ENCODE measurements at places on chromosomes 6 and 20.
A peak's percentile ranks its signal among the peaks of the same experiment; 100 is the strongest.

DNA sequence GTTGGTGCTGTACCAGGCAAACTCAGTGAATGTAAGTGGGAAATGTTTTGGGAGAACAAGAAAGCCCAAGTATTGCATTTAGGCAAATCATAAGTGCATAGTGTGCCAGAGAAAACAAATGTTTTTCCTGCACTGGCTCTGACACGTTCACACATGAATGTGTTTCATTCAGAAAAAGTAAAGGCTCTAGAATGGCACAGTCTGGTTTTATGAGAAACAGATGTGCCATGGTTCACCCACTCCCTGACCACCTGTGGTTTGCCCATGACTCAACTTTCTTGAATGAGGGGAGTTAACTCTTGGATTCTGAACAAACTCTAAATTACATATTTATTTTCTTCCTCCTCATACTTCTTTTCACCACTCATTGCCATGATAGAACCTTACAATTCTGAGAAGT, 126.9 kb downstream of the KCNQ5 start:
- ATAC-seq: peak; percentile 81

DNA sequence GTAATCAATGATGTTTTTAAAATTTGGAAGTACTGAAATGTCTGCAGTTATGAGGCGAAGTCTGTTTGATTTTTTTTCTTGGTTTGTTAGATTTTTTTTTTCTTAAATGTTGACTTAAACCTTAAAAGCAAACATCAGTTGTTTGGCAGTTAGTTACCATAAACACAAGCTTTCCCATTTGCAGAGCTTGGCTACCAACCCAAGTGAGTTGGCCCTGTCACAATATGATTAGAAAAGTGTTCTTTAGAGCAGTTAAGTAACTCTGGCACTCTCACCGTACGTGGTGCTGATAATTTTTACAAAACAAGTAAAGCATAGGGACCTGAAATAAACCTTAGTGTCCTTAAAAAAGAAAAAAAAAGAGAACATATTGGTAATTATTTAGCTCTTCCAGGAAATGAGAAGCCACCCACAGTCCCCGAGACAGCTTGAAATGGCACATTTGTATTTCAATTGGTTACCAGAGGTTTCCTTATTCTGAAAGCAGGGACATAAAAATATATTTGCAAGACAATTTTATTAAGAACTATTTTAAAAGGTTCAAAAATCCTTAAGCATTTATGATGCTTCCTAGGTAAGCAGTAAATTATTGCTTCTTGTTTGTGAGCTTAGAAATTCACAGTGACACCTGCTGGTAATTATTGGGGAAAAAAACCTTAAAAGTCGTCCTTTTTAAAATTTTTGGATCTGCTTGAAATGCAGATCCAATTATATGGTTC, 3.9 kb downstream of the HEY2 start:
- ATAC-seq: no peak

DNA sequence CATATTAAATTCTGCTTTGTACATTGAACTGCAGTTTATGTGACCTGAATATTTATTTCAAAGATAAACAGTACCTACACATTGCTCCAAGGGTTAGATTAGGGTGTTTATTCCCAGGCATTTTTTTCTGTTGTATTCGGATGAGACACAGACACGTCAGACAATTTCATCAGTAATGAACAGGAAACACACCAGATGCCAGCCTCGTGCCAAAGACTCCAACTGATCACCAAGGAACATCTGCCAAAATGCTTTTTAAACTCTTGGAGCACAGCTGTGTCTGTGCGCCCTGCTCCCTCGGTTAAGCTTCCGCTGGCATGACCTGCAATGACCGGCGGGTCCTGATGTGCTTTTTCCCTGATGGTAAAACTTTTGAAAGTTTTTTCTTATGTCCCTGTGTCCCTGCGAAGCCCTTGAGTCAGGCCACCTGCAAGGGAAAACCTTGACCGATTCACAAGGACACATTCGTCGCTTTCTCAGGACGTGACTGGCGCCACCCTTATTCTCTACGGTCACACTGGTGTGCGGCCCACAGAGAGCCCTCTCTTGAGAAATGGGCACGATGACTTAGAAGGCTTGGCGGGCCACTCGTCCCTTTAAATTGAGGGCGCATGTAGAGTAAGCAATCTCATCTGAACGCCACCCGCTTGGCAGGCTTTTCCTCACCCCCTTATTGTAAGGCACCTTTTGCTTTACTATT, 173.9 kb downstream of the QKI start:
- peak; percentile 53 for ATAC-seq

DNA sequence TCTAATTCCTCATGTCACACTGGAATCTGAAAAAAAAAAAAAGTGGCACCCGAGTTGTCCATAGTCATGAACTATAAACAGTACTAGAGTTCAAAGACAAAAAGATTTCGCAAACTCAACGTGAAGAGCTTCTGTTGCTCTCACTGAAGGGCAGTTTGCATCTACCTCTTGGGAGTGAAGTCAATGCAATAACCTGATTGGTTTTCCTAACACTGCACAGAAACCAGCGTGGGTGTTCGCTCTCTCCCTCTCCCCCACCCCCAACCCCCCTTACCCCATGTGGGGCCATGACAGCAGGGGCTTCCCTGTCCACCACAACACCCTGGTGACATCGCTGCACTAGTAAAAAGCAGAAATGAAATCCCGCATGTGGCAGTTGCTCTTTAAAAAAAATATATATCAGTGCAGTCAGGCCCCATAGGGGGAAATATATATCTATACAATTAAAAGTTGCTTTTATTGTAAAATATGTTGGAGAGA, 66.9 kb downstream of the GMPR start:
- ATAC-seq: peak; percentile 53

DNA sequence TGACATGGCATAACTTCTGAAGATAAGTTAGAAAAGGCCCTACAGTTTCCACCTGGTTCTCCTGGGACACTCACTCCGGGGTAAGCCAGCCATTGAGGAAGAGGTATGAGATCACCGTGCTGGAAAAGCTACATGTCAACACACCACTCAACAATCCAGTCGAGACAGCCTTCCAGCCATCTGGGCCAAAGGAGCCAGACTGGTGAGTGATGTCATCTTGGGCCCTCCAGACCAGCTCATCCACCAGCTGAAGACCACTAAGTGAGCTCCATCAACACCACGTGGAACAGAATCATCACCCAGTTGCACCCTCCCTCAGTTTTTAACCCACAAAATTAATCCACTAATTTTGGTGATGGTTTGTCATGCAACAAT, 32.3 kb upstream of the RSPO4 start:
- no peak for ATAC-seq

DNA sequence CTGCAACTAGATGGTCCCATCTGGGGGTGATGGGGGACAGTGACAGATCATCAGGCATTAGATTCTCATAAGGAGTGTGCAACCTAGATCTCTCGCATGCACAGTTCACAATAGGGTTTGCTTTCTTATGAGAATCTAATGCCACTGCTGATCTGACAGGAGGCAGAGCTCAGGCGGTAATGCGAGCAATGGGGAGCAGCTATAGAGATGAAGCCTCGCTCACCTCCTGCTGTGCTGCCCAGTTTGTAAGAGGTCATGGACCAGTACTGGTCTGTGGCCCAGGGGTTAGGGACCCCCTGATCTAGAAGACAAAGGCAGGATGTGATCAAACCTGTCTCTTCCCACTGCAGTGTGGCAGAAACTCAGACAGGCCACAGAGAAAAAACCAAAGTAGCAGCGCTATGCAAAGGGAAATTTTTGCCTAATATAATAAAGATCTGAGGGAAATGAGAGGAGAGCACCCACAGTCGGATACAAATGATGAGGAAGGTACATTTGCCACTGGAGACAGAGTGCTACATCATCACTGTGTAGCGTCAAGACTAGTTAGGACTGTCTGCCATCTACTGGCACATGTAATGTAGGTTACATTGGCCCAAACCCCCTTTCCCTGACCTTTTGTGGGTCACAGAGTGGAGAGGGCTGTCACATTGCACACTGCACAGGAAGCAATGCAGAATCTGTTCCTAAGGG, 4.1 kb upstream of the LY86 start:
- no peak for ATAC-seq

- no peak for ATAC-seq
These were observed 176.4 kb upstream of the AKAP12 start for GRCh38 chr6:151063352-151063751.

GRCh38 chr6:134351615-134352474, 33.9 kb upstream of the SGK1 start:
- no peak for ATAC-seq

DNA sequence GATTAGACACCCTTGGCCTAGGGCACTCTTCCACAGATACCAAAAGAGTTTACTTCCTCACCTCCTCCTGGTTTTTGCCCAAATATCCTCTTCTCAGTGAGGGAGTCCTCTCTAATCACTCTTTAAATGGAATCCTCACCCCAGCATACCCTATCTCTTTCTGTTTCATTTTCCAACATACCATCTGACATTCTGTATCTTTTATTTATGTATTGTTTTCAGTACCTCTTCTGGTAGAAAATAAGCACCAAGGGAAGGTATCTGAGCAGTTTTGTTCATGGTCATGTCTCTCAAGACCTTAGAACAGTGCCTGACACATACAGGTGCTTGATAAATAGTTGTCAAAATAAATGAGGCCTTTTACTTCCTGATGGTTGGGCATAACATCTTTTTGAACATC, 55.1 kb downstream of the KIAA0408 start:
- ATAC-seq: no peak

DNA sequence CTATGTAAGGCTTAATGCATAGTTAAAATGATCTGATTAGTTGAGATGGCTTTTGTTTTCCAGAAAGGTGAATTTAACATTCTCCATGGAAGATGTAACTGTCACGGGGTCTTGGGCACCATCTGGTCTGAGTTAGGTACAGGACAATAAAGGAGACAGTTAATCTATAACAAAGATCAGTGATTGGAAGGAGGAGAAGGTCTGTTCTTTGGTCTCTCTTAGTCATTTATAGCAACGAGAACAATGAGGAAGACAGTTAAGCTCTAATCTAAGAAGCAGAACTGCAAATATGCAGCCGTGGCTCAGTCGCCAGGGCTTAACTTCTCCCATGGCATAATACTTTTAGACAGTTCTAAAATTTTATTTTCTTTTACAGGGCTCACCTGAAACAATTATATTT, 405.5 kb upstream of the SULF2 start:
- ATAC-seq: no peak

DNA sequence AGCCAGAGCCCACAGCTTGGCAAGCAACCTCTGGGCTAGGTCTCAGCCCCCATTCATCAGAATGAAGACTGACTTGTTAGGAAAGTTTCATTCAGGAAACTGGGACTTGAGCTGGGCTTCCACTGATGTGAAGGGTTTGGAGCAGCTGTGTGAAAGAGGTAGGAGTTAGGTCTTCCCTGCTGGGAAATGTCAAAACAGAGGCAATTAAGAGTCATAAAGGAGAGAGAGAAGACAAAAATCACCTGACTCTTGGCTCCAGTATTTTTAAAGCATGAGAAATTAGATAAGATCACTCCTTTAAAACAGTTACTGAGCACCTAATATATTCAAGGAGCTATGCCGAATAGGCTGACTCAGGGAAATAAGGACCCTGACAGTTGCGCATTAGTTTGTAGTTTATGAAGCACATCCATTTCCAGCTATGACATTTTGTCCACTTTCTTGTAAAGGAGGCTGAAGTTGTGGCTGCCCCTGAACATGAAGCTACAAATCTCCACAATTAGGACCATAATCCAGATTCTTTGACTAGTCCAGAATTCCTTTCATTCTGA, 3.9 kb upstream of the TRIM40 start:
- no peak for ATAC-seq

DNA sequence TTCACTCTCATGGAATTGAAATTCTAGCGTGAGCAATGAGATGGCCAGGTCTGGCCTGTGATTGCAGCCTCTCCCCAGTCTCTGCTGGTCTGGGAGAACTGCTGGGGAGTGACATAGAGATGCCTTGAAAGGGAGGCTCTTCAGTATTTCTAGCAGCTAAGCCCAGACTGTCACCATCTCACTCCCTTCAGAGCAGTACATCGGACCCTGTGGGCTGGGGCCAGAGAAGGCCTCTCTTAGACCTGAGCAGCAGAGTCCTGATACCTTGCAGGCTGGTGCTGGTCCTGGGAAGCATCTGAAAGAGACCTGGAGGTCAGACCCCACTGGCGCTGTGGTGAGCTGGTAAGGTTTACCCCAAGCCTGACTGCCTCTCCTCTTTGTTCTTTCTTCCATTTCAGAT, 87.4 kb downstream of the TCP11 start:
- no peak for ATAC-seq

DNA sequence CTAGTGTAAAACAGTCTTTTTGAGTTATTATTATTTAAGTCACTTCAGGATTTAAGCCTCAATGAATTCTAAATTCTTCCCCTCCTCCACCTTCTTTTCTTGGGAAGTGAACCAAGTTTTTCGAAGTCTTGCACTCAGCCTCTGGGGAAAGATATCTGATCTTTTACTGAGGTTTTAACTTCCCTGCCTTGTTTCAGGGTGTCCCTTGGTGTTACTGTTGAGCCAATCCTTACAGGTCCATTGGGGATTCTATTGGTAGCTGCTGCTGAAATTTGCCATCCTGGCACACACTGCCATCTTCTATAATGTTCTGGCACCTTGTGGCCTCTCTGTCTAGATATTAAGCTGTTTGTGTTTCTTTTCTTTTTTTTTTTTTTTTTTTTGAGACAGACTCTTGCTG, 31.7 kb downstream of the BEND6 start:
- no peak for ATAC-seq

DNA sequence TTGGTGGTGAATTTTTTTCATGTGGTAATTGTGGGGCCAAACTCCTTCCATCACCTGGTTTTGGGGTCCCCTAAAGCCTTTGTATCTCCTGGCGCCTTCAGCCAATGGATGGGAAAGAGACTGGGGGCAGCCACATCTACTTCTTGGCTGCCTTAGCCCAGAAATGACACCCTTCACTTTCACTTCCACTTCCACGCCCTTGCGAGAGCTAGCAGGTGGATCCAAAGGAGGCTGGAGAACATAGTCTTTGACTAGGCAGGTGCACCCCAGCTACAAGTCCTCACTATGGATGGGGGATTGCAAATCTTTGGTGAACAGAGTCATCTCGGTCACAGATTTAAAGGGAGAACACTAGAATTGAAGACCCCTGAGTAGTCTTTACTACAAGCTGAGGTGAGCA, 70.8 kb downstream of the NDUFAF5 start:
- no peak for ATAC-seq

DNA sequence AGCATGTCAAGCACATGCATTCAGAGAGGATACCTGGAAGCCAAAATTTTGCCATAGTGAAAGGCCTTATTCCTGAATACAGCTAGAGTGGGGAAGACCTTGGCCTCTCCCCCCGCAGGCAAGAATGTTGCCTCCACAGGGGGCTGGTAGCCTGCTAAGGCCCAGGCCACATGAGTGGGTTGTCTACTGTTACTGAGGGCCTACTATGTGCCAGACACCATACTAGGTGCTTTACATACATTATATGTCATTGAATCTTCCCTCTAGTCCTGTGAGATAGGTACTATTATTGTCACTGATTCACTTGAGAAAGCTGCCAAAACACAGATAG, 642 bp upstream of the PI16 start:
- ATAC-seq: no peak

DNA sequence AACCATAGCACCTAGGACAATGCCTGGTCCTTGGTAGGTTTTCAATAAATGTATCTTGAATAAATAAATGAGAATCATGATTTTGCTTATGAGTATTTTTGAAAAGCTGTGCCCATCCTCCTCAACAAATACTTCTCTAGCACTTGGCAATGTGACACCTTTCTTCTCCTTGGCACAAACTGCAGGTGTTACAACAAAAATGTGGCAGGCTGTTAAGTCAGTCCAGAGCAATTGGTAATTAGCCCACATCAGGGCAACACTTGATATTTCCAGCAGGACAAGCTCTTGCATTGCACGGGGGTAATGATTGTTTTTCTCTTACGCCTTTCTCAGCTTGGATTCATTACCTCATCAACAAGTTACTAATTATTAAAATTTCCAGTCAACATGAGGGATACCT, 31.6 kb upstream of the SNX9 start:
- ATAC-seq: no peak

GRCh38 chr6:142712231-142712630, 232.7 kb downstream of the HIVEP2 start:
- ATAC-seq: no peak
